SK-N-DZ (cell line): ENCODE measurements at places on chromosomes 13 and 19.

DNA sequence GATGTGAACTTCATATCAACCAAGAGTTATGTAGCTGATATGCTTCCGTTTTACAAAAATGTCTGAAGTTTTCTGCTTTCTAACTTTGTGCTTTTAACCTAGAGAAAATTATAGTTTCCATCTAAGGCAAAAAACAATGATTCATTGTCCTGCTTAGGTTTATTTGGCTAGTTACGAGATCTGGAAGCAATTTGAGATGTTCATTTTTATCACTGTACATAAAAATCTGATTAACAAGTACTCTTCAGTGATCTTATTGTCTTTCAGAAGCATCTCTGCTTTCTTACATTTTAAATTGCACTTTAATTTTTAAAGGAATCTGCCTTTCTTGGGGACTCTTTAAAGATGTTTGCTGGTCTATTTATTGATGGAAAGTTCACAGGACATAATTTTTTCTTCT is 188.1 kb downstream of the RFC3 start:
- no peak for DNase-seq

- no peak for DNase-seq
Observed at GRCh38 chr19:39194832-39195542, 1.8 kb upstream of the NCCRP1 start.

GRCh38 chr19:4399812-4400134 is 574 bp downstream of the SH3GL1 start:
- DNase-seq: peak; percentile 18

- no peak for DNase-seq
Observed at GRCh38 chr13:111656439-111656838, 336.0 kb downstream of the TEX29 start.

- DNase-seq: no peak
Observed at GRCh38 chr13:98097749-98098148, 45.1 kb upstream of the FARP1 start.

- DNase-seq: no peak
Observed at GRCh38 chr13:26895808-26896466, 135.4 kb upstream of the GPR12 start.

DNA sequence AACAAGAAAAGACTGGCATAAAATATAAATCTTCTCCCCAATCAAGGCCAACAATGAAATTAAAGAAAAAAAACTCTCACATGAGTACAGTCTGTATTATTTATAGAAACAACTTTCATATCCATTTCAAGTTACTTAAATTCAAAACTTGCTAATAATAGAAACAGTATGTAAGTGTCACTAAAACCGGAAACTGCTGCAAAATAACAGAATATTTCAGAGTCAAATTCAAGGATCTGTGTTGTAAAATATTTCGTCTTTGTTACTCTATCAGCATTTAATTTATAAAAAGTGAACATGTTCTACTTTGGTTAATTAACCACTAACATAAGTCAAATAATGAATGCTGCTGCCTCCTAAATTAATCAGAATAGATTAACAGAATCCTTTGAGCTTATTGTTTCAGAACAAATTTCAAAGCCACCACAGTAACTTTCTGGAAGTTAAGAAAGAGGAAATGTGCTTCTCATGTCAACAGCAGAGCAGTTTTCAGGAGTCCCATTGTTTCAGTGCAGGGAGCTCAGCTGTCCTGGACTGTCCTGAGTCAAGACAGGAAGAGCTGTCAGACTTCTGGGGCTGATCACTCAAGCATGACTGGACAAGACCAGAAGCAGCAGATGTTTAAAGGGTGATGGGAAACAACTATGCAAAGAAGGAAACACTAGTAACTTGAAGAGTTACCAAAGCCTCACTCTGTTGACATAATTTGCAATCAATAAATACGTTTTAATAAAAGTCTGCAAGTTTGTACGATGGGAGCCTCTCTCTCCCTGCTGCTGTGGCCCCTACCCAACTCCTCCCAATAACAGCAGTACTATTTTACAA is 76.9 kb downstream of the FOXO1 start:
- peak; percentile 49 for DNase-seq

GRCh38 chr13:28045861-28046260 is 54.5 kb downstream of the FLT3 start:
- no peak for DNase-seq

- DNase-seq: peak; percentile 62
Observed at GRCh38 chr13:97018029-97018819, 23.9 kb upstream of the OXGR1 start.

DNA sequence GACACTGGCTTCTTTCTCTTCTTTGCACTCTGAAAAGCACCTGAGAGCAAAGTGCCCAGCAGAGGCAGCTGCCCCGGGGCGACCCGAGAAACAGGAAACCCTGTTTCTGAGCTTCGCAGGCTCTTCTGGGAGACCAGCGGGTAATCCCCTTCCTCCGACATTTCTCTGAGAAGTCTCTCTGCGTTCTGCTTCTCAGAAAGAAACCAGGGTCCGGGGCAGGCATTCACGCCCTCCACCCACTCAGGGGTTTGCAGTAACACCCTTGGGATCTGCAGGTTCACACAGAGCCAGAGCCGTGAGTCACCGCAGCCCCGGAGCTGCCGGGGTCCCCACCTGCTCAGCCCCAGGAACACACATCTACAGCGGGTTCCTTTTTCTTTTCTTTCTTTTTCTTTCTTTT is 86.0 kb downstream of the GADD45B start:
- no peak for DNase-seq

DNA sequence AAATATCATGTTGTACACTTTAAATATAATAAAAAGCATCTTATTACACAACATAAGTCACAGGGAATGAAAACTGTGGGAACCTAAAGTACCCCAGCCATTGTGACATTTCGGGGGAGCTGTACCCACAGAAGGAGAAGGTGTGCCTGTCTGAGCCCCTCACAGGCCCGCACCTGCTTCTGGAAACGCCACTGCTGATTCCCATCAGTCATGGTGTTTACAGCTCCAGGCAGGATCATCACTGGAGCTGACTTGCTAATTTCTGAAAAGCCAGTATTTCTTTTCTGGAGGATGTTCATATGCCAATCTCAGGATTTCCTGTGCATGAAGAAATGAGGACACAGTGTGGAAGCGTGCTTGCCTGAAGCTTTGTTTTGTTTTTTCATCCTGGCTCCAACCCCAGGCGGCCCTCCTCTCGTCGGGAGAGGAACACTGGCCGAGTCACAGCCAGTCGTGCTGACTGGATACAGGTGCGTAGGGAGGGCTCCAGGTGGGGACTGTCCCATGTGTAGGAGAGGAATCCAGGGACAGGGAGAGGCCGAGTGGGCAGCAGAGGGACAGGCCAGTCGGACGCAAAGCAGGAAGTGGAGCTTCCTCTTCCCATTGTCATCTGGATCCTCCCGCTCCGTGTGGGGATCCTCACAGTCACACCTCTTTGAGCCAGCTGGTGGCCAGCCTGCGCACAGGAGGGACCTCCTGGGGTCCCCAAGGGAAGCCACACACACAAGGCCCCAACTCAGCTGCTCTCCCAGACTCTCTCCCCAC is 4.2 kb upstream of the ATP12A start:
- no peak for DNase-seq

GRCh38 chr13:25971459-25972145 is 80.2 kb downstream of the SHISA2 start:
- no peak for DNase-seq

GRCh38 chr19:41626278-41626677 is 596 bp downstream of the CEACAM4 start:
- no peak for DNase-seq

DNA sequence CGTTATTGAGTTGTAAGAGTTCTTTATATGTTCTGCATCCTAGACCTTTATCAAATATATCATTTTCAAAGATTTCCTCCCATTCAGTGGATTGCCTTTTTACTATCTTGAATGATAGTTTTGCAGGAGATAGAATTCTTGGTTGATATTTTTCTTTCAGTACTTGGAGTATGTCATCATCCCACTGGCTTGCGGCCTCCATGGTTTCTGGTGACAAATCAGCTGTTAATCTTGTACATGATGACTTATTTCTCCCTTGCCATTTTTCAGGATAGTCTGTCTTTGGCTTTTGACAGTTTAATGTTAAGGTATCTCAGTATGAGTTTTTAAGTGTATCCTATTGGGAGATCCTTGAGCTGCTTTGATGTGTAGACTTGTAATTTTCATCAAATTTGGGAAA is 8.5 kb downstream of the ZNF557 start:
- no peak for DNase-seq

GRCh38 chr19:12930002-12930645 is 3.4 kb downstream of the FARSA start:
- no peak for DNase-seq

DNA sequence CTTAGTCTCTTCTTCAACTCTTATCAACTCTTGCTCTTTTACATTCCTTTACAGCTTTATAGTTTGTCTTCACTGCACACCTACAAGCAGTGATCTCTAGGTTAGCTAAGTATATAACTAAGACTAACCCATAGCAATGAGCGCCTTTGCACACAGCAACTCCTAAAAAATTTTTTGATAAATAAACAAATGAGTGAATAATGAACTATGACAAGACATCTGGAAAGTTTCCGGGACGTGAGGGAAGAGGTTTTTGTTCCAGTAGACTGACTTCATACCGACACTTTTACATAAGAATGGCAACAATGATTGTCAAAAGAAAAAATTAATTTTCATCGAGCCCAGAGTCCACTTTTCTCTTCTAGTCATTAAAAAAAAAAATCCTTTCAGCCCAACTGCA is 98.3 kb downstream of the ELF1 start:
- DNase-seq: peak; percentile 5

- no peak for DNase-seq
Observed at GRCh38 chr19:46221981-46222610, 7.4 kb upstream of the IGFL1 start.

- DNase-seq: no peak
Observed at GRCh38 chr19:19465436-19466070, 49.8 kb downstream of the TSSK6 start.

DNA sequence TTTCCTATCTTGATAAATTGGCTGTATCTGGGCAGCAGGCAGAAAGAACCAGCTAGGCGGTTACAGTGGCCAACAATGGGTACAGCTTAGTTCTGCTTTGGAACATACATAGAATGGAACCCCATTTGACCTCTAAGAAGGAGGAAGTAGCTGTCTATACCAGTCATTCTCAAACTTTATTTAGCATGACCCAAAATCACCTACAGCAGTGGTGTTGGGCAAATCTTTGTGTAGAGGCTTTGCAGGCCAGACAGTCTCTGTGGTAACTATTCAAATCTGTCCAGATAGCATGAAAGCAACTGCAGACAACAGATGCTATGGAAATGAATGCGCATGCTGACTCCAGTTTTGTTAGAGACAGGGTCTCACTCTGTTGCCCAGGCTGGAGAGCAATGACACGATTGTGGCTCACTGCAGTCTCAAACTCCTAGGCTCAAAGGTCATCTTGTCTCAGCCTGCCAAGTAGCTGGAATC is 12.0 kb upstream of the KCNC3 start:
- no peak for DNase-seq

GRCh38 chr13:111911121-111911720 is 155.7 kb upstream of the SOX1 start:
- no peak for DNase-seq

GRCh38 chr19:29596885-29597525 is 9.1 kb upstream of the POP4 start:
- peak; percentile 28 for DNase-seq

- peak; percentile 18 for DNase-seq
Observed at GRCh38 chr13:49836516-49836915, 44.0 kb upstream of the KPNA3 start.

DNA sequence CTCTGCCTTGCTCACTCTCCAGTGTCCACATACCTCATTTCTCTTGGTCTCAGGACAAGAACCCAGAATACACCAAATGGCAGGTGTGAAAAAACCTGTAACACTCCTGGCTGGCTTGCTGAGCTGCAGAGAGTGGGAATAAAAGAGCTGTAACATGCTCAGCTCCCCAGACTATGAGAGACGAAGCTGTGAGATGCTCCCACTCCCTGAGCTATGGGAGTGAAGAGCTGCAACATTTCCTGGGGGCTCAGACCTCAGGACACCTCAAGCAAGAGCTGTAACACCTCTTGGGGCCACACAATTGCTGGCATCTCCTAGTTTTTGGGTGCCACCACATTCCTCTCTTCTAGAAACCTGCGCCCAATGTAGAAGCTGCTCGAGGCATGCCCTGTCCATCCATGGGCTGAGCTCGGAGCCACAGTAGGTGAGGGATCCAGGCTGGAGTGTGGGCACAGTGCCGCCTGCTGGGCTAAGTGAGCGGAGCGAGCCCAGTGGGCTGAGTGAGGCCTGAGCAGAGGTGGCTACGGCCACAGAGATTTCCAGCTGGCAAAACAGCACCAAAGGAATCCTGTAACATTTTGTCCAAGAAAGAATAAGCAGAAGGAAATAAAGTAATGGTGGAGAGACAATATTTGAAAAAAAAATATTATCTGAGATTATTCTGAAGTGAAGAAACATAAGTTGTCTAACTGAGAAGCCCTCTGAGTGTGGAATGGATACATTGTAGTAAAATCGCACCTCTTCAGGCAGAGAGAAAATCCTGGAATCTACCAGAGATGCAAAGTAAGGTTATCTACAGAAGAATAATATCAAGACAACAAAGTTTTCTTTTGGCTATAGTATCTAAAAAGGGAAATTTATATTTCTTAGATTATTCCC is 186.2 kb upstream of the PCDH9 start:
- peak; percentile 31 for DNase-seq

- DNase-seq: no peak
Observed at GRCh38 chr13:59259165-59260000, 904.3 kb downstream of the DIAPH3 start.
